ENCODE measurements at places on chromosomes 1 and 21. TPM values are rescaled to one million over a fixed set of nuclear protein-coding genes. Genes with fewer than 3 reads are reported as not detected.
A peak's percentile ranks its signal among the peaks of the same experiment; 100 is the strongest.

GRCh38 chr1:96387785-96388184 is 333.8 kb upstream of the PTBP2 start:
- DNase-seq, result no peak

DNA sequence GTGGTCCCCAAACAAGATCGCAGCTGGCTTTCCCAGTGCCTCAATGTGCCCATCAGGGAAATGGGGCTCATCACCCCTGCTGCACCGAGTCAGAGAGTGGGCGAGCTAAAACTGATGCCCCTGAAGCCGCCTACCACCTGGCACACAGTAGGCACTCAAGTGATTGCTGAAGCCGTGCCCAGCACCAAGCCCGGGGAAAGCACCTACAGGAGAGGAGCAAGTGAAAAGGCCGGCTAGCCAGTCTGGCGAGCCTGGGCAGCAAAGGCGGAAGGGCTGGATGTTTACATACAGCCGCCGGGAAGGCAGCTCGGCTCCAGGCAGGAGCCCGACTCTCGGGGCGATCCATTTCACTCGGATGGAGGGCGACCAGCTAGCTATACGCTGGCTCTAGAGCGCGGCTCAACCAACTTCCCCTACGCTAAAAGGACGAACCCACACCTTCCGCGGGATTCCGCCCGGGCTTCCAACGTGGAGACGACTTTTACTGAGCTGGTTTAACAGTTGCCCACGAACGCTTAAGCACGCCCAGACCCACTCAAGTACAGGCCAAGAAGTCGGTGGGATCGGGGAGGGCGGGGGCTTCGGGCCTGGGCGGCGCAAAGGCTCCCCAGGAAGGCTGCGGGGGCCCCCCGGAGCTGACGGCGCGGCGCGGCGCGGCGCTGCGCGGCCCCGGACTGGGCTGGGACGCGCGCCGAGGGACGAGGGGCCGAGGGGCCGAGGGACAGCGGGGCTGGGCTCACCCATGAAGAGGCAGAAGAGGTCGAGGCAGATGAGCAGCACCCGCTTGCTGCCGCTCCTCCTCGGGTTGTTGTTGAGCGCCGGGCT is 1.0 kb downstream of the PLPP3 start:
- no peak for DNase-seq

DNA sequence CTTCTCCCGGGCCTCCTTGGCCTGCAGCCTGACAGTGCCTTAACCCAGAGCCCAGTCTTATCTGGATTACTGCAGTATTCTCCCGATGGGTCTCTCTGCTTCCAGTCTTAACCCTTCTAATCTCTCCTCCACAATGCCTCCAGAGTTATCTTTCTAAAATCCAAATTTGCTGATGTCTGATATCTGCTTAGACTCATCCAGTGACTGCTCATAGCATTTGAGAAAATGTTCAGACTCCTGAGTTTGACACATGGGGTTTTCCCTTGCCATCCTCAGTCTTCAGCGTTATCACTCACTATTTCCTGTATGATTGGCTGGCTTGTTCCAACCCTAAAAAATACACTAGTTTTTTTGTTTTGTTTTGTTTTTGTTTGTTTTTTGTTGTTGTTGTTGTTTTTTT is 102.0 kb downstream of the FMN2 start:
- no peak for DNase-seq

GRCh38 chr21:29431178-29431577 is 132.5 kb downstream of the BACH1 start:
- no peak for DNase-seq

- DNase-seq, result peak; percentile 31
These were observed 50.1 kb downstream of the COQ8A start for GRCh38 chr1:226990133-226990716.

GRCh38 chr1:236091933-236092318 is 27.0 kb upstream of the NID1 start:
- no peak for DNase-seq

- no peak for DNase-seq
These were observed 62.5 kb downstream of the SLC16A1 start for GRCh38 chr1:112893288-112894009.

DNA sequence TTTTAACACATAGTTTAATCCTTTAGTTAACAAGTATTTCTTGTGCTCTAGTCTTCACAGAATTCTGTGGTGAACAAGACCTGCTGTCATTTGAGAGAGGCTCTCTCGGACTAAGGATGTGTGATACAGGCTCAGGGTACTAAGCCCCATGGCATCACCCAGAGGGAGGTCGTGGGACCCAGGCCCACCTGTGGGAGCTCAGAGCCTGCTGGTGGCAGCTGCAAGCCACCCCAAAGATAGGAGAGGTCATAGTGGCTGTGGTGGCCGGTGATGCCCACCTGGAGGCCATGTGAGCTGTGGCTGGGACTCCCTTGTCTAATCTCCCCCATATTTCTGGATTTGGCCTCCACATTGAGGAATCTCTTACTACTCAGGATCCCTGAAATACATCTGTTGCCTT is 22.0 kb downstream of the NENF start:
- DNase-seq, result no peak

DNA sequence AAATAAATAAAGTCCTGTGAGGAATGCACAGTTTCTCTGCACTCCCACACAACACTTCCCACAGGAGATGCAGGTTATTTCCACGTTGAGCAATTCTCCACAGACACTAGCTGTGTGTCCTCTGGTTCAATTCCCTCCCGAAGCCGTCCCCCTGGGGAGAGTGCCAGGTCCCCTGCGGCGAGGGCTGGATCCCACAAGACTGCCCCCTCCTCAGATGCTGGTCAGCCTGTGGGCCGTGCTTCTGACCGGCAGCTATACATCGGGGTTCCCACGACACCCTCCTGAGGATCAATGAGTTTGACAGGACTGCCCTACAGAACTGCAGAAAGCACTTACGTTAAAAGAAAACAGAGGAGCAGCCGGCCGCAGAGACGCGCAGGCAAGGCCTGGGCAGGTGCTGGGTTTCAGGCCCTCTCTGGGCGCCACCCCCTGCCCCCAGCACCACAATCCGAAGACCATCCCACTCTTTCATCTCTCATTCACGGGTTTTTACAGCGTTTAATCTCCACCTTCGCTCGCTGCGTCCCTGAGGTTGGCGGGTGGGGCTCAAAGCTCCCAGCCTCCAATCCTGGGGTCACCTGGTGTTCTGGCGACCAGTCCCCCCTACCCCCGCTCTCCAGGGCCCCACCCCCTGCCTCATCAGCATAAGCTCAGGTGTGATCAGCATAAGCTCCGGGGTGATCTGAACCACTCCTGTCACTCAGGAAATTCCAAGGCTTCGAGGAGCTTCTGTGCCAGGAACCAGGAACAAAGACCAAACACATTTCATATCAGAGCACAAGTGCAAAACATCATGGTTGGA is 9.3 kb downstream of the SLC35E2B start:
- no peak for DNase-seq

GRCh38 chr1:184465489-184466146 is 78.8 kb downstream of the C1orf21 start:
- DNase-seq, result peak; percentile 3

- no peak for DNase-seq
These were observed 110.9 kb upstream of the CYYR1 start for GRCh38 chr21:26683996-26684395.

DNA sequence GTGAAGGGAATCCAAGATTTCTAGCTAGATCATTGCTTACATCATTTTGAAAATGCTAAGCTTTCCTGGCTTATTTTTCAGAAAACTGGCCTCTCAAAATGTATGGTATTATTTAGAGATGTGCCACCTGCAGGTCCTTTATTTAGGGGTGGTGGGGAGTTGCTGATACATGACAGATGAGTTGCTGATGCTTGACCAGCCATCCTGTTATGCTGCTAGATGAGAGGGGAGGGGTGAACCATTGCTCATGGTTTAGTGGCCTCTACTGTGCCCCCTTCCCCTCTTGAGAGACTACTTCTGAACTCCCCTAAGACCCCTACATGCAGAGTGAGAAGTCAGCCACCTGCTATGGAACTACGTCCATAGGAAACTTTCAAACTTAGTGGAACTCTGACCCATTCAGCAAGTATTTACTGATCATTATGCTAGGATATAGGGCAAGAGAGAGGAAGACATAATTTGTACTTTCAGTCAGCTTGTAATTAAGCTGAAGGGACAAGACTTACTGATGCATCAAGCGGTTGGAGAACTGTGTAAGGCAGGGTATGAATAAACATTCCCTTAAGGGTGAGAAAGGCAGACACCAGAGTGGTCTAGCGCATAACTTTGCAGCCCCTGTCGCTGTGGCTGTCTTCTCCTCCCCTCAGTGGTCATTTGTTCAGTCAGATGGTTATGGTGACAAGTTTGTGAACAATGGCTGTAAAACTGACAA is 34.6 kb downstream of the SLAMF6 start:
- no peak for DNase-seq

GRCh38 chr1:59804301-59804700 is 10.4 kb upstream of the HOOK1 start:
- no peak for DNase-seq

DNA sequence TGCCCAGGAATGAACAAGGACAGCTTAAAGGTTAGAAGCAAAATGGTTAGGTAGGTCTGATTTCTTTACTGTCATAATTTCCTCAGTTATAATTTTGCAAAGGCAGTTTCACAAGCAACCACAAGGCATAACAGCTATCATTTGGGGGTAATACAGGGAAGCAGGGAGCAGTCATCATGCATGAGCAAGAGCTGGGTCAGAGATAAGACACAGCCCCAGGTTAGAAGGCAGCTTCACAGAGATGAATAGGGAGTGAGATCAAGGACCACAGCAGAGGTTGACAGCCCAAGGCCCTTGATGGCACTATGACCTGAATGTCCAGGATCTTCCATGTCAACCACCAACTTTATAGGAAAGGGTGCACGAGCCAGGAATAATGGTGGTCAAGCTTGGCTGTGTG is 9.0 kb upstream of the CSRP1 start:
- DNase-seq, result no peak

GRCh38 chr1:10553118-10553517 is 78.4 kb downstream of the PEX14 start:
- DNase-seq, result no peak

GRCh38 chr1:101453844-101454243 is 217.0 kb downstream of the S1PR1 start:
- no peak for DNase-seq

GRCh38 chr1:19504796-19505692 is 19.7 kb upstream of the CAPZB start:
- no peak for DNase-seq

DNA sequence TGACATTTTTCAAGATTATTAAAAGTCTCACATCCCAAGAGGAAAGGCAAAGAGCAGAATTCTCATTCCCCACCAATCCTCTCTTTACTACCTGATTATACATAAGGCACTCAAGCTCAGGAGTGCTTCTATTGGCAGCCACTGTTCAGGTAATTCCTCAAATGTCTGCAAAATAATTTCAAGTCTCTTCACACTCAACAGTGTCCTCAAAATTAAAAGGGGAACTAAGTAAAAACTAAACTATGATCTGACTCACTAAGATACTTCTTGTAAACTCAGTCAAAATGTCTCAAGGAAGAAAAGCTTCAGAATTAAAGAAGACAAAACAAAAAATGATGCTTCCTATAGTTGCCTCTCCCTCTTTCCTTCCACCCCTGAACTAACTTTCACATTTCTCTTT is 135.6 kb downstream of the GPATCH2 start:
- no peak for DNase-seq

DNA sequence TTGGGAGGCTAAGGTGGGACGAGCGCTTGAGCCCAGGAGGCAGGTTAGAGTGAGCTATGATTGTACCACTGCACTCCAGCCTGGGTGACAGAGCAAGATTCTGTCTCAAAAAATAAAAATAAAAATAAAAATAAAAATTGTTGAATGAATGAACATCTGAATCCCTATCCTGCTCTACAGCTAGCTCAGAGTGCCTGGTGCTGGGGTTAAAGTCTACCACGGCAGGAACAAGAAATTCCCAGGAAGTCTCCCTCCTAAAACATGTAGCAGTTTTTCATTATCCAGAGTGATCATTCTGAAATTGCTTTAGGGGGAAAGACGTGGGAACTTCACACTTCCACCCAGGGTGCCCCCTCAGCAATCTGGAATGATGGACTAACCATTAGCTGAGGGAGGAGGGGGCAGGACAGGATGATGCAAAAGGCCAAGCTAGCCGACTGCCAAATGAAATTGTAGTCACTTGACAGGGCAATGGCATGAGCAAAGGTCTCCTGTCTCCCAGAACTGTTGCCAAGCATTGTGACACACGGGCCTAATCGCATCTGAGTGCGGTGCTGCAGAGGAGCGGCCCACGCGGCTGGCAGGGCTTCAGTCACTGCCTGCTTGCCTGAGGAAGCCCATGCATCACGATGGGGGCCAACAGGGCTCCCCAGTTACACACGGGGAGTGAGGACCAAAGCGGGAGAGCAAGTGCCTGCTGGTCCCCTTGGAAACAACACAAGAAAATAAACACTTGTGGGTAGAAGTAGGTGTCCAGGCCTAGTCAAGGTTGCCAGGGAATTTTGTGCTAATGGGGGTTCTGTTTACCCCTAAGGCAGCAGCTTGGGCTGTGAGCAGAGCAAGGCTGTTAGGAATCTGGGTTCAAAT is 85.7 kb downstream of the NENF start:
- DNase-seq, result no peak

DNA sequence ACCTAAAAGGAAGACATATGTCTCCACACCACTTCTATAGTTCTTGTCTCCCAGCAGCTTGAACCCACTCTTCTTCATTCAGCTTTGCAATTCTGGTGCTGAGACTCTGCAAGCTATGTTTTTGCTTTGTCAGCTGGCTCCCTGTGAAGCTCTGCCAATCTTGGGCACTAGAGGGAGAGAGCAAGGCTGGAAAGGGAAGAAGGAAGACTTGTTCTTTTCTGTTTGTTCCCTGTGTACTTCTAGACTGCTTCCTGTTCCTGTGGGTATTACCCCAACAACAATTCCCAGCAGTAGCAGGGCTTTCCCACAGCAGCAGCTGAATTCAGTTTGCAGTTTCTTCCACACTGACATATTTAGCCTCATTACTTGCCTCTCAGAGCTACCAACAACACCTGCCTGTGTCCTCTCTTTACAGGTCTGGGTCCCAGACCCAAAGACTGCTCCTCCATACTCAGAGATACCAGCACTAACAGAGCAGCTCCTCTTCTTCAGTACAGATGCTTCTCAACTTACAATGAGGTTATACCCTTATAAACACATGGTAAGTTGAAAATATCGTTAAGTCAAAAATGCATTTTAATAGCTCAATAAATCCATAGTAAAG is 275.2 kb upstream of the NEGR1 start:
- DNase-seq, result no peak

GRCh38 chr1:82018319-82018718 is 217.6 kb downstream of the ADGRL2 start:
- no peak for DNase-seq

- DNase-seq, result no peak
These were observed 146.1 kb downstream of the EDEM3 start for GRCh38 chr1:184608581-184608980.

- DNase-seq, result no peak
These were observed 7.3 kb downstream of the BOLA1 start for GRCh38 chr1:149906570-149907075.

Gene GRIK3
- not detected for total RNA-seq

Gene CFAP74
- not detected for total RNA-seq

Gene ACOT11
- 1.4 TPM for total RNA-seq

Gene NDC1
- total RNA-seq, result 12.3 TPM
